ENCODE measurements at places on chromosomes 1 and 21.

- DNase-seq, result no peak
Measured at GRCh38 chr21:38351961-38352521, 95.2 kb downstream of the KCNJ15 start.

- DNase-seq, result no peak
Measured at GRCh38 chr1:21308847-21309652, 18.8 kb upstream of the ECE1 start.

DNA sequence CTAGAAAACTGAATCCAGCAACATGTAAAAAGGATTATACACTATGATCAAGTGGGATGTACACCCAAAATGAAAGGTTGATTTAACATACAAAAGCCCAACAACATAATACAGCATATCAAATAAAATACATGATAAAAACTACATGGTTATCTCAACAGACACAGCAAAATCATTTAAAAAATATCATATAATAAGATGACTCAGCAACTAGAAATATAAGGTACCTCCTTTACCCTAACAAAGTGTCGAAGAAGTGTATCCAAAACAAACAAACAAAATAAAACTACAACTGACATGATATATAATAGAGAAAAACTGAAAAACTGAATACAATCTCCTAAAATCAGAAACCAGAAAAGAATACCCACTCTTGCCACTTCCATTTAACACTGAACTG is 969.1 kb downstream of the AMY1C start:
- DNase-seq, result no peak

DNA sequence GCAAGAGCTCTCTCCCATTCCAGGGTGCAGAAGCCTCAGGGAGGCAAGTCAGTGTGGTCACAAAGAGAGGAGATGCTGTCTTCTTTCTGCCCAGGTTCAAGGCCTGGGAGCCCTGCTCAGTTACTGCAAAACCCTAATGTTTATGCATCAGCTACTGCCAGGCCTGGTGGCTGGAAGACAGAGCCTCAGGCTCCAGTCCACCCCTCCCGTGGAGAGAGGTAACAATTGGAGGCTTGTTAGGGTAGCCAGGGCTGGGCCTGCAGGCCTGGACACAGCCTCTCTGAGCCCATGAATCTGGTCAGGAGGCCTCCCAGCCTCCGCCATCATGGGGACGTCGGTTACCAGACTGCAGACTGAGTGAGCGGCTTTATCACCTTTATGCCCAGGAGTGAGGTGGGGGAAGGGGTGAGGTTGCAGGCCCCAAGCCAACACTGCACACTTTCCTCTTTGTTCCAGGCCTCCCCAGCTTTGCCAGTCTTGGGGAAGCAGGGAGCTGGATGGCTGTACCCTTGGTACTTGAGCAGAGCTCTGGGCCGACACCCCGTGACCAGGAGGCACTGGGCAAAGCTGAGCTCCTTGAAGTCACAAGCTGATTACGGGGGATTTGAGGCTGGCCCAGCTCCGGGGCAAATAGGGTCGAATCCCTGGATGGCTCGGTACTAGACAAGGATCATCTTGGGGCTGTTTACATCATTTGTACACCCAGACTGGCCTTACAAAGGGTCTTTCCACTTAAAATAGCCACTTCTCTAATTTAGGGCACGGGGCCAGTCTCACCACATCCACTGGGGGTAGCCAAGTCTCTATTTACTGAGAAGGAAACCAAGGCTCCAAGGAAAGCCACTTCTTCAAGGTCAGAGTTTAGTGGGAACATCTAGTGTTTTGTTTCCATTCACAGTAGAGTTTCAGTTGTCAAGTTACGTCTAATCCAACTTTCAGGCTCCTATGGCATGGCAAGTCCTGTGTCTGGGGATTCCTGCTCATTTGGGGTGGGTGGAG is 5.2 kb downstream of the SLC2A1 start:
- DNase-seq, result no peak

DNA sequence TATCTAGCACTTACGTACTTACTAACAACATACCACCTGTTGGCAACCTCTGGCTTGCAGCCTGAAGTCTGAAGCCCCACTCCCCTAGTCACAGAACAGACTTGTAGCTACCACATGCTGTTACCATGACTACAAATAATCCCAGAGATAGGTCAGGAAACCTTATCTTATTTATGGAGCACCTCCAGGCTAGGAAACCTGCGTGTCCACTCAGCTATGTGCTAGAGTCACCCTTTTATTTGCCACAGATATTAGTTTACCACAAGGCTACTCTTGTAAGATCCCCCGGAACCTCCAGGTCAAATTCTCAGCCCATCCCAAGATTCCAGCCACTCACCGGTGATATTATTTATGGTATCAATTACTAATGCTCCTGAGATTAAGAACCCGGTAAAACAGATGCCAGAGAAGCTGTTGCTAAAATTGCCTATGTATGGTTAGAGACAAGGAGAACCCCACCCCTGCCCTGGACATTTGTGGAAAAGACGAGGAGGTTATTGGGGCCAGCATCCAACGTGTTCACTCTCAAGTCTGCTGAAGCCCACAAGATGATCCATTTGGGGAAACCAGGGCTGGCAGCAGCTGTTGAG is 116.5 kb downstream of the TBX15 start:
- no peak for DNase-seq

GRCh38 chr1:30037251-30038118 is 685.9 kb downstream of the MATN1 start:
- DNase-seq, result no peak

DNA sequence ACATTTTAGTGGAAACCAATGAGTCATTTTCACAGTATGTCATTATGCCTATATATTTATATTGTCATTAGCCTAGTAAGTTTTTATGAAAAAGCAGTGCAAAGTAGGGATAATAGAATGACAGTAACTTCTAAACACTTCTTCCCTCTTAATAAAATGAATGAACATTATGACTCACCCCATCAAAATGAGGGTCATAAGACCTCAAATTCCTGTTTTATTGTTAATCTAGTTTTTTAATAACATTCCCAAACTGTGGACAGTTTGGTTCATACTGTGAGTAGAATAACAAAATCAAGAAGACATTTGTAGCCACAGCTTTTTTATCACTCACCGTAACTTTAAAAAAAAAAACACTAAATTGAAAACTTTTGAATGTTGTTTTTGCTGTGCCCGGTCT is 160.5 kb downstream of the LRRC40 start:
- no peak for DNase-seq

DNA sequence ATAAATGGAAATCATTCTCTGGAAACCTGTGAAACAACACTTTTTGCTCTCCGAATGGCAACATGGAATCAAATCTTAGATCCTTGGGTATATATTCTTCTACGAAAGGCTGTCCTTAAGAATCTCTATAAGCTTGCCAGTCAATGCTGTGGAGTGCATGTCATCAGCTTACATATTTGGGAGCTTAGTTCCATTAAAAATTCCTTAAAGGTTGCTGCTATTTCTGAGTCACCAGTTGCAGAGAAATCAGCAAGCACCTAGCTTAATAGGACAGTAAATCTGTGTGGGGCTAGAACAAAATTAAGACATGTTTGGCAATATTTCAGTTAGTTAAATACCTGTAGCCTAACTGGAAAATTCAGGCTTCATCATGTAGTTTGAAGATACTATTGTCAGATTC is 45.7 kb downstream of the PTGFR start:
- DNase-seq, result no peak

GRCh38 chr1:220791956-220792355 is 5.2 kb downstream of the MTARC1 start:
- no peak for DNase-seq

DNA sequence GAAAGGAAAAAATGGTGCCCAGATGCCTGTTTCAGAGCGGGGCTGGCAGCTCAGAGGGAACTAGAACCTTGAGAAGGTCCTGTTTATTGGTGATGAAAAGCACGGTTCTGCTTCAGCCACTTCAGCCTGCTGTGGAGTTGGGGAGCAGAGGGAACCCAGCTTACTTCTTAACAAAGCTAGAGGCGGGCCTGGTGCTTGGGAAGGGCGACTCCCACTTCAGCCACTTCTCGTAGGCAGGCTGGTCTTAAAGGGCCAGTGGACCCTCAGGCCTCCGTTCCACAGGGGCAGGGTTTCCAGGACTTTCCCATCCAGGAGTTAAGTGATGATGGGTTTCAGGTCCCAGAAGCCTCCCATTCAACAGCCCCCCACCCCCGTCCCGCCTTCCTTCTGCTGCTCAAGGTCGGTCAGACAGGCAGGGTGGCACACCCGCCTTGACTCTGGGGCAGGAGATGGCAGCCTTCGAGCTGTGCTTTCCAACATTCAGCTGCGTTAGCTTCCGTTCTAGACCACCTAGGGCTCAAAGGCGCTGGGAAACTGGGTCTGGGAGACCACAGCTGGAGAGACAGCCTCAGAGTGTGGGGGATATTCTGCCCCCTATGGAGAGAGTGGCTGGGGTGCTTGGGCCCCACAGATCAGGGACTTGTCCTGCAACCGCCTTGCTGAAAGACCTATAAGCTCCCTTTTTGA is 3.4 kb downstream of the RUNX3 start:
- DNase-seq, result no peak

All from stimulated activated naive CD4-positive, alpha-beta T cell treated with Interleukin-2 at 50 U/mL for 16 hours (primary cell).